ENCODE measurements at places on chromosomes 12 and 14. TPM values are rescaled to one million over a fixed set of nuclear protein-coding genes. Genes with fewer than 3 reads are reported as not detected.

The CIT gene
- 112 TPM for total RNA-seq

The ZNF384 gene
- 19.6 TPM for total RNA-seq

The NKX2-1 gene
- not detected for total RNA-seq

The PLEKHH1 gene
- total RNA-seq, result 6.2 TPM

The KLRB1 gene
- total RNA-seq, result not detected

The ANKRD33 gene
- not detected for total RNA-seq

The CELA1 gene
- total RNA-seq, result not detected

- no peak for DNase-seq
Measured at GRCh38 chr12:113936460-113936859, 29.7 kb downstream of the RBM19 start.

DNA sequence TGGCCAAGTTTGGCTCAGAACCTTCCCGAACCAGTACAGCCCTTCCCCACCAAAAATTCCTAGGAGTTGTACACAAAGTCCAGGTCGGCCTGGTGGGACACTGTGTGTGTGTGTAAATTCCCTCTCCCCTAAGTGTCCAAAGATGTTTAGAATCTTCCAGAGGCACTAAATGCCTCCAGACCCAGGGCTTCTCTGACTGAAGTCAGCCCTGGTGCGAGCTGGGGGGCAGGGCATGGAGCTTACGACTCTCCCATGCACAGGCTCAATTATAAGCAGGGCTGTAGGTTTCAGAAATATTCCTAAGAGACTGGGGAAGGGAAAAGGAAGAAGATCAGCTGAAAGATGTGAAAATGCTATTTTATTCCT is 106.9 kb upstream of the ATF7IP start:
- no peak for DNase-seq

DNA sequence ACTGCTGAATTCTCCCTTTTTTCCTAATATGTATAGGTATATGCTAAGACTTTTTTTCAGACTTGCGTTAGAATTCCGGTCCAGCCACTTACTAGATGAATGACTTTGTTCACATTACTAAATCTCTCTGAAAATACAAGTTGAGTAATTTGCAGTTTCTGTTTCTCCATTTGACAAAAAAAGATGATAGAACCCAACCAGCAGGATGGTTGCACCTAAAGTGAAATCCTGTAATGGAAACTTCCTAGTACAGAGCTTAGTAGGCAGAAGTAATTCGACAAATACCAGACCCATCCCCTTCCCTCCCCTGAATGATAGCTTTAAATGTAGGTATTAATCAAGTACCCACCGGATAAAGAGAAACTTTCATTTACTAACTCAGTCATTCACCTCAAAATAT is 113.6 kb upstream of the RAP1B start:
- DNase-seq, result no peak

DNA sequence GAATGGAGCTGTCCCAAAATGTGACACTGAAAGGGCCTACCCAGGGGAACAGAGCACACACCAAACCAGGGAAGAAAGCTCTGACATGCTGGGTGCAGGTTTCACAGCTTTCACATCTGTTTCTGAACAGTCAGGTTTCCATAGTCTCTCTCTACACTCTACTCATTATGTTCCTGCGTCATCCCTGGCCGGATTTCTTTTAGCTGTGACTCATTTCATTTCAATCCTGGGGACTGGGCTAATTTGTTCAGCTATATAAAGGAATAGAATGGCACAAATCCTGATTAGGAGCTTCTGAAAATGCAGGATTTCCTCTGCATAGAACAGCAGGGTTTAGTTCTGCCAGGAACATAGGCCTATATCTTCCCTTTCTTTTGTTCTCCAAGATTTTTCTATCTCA is 649.8 kb downstream of the RPS29 start:
- peak; percentile 60 for DNase-seq

DNA sequence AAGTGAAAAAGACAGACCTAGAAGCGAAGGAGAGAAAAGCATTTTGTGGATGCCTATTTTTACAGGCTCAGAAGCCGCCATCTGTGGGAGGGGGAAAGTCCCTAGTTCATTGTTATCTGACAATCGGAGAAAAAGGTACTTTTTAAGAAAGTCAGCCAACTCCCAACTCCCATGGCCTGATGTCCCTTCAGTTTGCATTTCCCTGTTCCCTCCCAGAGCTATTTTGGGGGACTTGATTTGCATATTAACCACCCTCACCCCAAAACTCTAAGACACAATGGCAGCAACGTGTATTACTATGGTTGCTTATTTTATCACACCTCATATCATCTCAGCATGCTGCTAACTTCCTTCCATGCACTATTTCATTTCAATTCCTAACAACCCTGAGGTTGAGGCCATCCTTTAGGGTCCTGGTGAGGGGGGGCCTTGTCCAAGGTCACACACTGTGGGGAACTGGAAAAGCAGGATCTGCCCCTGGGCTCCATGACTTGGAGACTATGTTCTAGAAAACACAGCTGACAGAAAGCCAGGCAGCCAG is 18.7 kb downstream of the HVCN1 start:
- DNase-seq, result no peak

- peak; percentile 70 for DNase-seq
Measured at GRCh38 chr12:65778258-65779090, 45.8 kb upstream of the HMGA2 start.

DNA sequence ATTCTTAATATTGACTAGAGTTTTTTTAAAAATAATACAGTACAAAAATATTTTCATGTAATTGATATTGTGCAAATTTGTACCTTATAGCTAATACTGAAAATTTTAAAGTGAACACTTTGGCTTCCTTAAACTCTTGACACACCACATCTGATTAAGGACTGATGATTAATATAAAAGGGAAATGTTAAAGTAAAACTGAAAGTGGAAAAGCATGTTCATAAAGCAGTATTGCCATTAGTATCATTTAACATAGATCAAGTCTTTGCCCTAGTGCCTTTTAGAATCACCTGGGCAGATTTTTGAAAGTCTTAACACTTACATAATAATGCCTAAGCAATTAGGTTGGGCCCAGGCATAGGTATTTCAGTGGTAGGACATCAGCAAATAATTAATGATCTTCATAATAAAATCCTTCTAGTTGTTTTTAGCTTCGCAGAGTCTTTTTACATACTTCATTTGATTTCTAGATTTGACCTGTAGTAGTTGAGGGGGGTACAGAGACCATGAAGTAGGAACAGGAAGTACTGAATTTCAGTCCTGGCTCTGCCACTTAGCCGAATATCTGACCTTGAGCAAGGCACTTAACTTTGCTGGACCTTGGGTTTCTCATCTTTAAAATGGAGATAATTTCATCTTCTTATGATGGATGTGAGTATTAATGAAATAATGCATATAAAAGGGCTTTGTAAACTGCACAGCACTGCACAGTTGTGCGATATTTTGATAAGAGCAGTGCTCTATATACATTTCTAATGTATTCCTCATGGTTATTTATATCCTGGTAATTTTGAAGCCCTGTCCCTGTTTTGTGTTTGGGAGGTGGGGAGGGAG is 43.7 kb downstream of the MARK3 start:
- DNase-seq, result no peak

DNA sequence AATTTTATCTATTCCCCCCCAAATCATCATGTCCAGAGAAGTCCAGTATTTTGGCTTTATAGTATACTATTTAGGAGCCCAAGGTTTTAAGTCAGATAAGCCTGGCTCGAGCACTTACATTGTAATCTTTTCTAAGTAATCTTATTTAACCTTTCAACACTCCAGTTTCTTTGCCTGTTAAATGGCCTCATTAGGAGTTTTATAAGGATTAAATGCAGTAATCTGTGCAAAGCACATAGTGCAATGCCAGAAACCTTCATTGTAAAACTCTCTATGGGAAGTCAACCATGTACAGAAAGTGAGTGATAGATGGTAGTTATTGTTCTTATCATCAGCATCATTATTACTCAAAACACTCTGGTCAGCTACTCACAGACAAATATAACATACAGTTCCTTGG is 1330.4 kb downstream of the SLC16A7 start:
- no peak for DNase-seq

GRCh38 chr14:34228650-34228976 is 233.4 kb downstream of the SPTSSA start:
- DNase-seq, result no peak

- DNase-seq, result peak; percentile 31
Measured at GRCh38 chr12:20716037-20716436, 20.9 kb downstream of the SLCO1C1 start.

DNA sequence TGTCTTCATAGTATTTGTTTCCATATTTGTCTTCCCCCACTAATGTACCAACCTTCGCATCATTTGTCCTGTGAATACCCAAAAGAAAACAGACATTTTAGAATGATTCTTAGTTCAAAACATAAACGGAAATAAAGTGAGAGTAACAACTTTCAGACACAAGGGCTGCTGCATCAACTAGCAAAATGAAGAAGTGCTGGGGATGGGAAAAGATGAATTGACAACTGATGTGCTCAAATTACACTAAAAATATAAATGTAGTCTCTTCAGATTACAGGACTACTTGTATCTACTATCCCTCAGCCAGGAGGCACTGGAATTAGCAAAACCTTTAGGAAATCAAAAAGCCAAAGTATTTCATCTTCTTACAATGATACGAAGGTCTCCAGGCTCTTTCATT is 743 bp downstream of the NDUFA12 start:
- DNase-seq, result no peak

DNA sequence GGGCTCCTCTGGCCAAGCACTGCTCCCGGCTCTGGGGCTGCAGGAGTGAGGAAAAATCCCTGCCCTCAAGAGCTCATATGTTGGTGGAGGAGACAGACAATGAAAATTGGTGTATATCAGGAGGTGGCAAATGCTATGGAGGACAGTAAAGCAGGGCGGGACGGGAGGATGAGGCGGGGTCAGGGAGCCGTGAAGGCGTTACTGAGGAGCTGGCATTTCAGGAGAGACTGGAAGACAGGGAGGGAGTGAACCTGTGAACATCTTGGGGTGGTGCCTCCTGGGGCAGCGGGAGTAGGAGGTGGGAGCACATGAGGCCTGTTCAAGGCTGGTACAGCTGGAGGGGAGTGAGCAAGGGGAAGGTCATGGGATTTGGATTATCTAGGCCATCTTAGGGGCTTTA is 26.6 kb downstream of the TSPAN9 start:
- DNase-seq, result no peak

DNA sequence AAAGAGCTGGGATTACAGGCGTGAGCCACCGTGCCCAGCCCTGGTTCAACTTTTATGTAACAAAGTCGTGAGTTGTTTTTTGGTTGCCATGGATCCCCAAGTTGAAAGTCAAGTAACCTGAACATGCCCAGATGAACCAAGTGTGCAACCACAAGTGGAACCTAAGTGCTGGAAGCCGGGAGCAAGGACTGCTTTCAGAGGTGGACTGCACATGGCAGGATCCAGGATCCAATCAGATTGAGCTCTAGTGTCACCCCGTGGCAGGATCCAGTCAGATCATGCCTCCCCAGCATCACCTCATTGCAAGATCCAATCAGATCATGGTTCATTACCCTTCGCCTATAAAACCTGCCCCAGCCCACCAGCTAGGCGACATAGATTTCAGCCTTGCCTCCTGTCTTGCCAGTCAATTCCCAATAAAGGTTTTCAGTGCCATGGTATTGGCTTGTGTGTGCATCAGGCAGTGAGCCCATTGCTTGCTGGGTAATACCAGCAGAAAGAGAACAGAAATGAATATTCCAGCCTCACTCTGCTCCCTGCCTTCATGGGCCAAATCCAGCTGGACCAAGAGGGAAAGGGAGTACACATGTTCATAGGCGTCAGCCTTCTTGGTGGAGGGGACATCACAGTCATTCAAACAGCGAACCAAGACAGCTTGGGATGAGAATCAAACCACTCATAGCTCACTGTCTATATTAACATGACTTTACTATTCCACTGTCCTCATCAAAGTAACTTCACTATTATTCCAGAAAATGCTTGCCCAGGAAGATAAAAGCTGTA is 43.6 kb upstream of the VASH1 start:
- DNase-seq, result no peak

DNA sequence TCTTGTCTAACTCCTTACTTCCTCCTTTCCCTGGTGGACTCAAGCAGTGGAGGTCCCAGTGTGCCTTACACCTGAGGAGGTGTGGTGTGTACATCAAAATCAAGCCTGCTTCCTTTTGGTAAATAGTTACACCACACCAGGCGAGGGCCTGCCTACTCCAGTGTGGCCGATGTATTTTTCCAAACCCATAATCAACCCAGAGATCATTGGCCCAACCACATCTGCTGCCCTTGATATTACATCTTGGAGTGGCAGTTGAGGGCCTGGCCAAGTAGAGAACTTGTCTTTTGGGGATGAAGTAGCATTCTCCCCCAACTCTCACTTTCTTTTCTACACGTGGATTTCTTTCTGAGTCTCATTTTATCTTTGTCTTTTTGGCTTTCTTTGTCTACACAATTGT is 187.4 kb downstream of the EFCAB11 start:
- no peak for DNase-seq

DNA sequence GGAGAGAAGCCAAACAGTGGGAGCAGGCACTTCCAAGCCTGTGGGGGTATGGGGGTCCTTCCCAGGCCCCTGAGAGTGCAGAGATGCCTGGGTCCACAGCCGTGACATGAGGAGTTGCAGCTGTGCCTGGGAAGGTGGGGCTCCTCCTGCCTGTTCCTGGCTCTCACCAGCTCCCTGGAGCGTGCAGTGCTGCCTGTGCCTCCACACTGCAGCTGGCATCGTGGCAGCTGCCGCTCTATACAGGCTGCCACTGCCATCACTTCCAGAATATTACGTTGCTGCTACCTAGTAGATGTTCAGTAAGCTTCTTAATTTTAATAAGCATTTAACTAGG is 223.7 kb downstream of the KCNC2 start:
- no peak for DNase-seq

- no peak for DNase-seq
Measured at GRCh38 chr12:50062728-50063460, 5.5 kb downstream of the ASIC1 start.

DNA sequence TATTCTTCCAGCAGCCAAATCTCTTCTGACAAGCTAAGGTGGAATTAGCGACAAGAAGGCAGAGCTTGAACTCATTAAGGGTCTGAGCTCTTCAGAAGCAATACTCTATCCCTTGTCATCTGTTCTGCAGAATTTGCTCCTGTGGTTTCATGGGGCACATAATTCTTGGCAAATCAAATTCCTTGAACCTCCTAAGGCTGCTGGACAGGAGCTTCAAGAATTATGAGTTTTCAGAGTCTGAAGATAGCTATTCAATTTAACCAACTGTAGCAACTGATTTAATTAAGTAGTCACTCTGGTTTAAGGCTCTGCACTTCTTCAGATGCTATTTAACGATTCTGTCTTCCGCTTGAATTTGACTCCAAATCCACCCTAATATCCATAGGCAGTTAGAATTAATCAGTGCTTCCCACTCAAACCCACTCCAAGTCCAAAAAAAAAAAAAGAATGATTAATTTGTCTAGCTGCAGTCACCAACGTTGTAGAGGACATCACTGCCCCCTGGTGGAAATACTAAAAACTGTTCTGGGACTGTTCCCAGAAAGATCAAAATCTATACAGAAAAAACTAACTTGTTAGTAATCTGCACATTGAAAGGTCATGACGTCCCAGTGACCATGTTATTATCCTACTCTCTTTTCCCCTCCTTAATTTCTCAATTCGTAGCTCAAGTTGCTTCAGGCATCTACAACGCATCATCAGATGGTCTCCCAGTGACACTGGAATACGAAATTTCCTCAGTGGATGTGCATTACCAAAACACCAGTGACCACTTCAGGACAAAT is 169.9 kb downstream of the KIF21A start:
- DNase-seq, result peak; percentile 67

- peak; percentile 25 for DNase-seq
Measured at GRCh38 chr14:105473033-105473676, 1.5 kb upstream of the CRIP2 start.

GRCh38 chr12:690466-690865 is 27.2 kb upstream of the NINJ2 start:
- DNase-seq, result no peak

- DNase-seq, result peak; percentile 98
Measured at GRCh38 chr12:124512667-124513296, 54.6 kb downstream of the NCOR2 start.

Measured in PC-3 (cell line).